ENCODE measurements at places on chromosomes 3 and 15. TPM values are rescaled to one million over a fixed set of nuclear protein-coding genes. Genes with fewer than 3 reads are reported as not detected.

DNA sequence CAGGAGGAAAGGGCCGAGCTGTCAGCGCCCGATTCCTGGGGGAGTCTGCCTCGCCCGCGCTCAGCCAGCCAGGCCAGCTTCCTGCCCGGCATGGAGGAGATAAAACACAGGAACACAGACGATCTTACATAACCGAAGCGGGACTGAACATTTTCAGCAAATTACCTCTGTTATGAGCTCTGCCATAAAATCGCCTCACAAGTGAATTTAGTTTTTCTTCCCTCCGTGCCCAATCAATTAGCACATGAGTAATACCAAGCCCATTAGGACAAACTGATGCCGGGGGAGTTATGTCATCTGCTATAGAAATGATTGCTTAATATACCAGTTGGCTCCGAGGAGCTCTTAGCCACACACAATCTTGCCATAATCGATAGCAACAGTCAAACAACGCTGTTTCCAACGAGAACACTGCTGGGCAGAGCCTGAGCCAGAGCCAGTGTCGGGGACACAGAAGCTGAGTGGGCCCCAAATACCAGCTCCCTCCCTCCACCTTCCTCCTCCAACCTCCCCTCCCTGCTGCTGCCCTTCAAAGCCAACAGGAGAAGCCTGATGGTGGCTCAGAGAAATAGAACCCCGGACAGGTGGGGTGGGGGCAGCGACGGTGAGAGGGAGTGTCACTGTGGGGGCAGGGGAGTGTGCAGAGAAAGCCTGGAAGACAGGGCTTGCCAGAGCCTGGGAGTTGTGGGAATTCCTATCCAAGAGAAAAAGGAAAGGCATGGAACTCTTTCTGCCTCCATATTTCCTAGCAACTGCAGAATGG, 279.4 kb upstream of the TLE3 start:
- DNase-seq = peak; percentile 84

DNA sequence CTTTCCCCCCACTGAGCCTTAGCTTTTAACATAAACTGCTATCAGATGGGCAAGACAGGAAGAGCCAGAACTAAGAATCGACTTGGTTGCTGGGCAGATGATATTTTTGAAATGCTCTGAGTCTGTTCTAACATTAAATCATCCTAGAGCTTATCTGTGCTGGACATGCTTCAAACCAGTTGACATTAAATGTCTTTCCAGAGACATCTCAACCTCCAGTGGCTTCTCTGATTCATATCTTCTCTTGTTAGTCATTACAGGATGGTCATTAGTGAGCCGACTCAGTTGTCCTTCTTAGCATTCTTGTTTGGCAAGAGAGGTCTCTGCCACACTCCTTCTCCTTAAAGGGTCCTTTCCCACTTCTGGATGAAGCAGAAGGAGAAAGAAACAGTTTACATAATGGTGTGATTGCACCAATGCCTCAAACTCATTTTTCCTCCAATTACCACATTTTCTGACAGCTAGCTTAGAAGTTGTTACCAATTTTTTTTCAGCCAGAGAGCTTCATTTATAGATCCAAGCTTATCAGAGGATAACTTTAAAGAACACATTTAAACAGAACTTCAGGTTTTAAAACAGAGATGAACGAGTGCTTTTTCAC, 21.7 kb upstream of the SYN2 start:
- no peak for DNase-seq

GRCh38 chr3:37703626-37704025, 158.1 kb upstream of the CTDSPL start:
- no peak for DNase-seq

- peak; percentile 81 for DNase-seq
Observed at GRCh38 chr3:11567516-11568467, 75.9 kb downstream of the VGLL4 start.

- DNase-seq = no peak
Observed at GRCh38 chr3:151827816-151828215, 13.9 kb downstream of the AADAC start.

POC1A gene
- 1.3 TPM for total RNA-seq

ARPIN gene
- total RNA-seq = 14.6 TPM

GRCh38 chr15:48992545-48992944, 28.8 kb upstream of the SHC4 start:
- DNase-seq = no peak

DNA sequence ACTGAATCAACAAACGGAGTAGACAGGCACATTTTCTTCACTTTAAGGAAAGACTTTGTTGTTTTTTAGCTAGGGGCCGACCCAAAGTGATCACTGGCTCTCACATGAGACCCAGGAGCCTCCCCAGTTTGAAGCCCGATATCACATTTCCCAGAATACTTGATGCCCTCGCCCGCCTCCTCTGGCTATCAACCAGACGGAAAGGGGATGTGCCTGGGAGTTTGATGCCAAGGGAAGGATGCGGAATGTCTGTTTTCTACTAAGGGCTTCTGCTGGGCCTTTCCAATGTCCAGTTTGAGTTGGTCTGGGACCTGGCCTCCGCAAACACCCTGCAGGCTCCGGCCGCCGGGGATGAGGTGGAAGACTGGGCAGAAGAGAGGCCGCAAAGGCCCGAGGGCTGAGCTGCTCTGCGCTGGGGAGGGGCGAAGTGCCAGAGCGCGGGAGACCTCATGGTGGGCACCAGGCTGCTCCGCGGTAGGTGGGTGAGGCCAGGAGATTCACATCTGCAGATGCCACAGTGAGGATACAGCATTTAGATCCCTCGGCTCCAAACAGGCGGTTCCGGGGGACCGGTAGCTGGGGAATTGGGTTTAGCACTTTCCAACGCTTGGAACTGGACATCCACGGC, 491 bp upstream of the ZNF774 start:
- DNase-seq = no peak

CLDN16 gene
- total RNA-seq = 1.7 TPM

- DNase-seq = no peak
Observed at GRCh38 chr3:108485146-108485545, 25.2 kb downstream of the MYH15 start.

- DNase-seq = no peak
Observed at GRCh38 chr15:80699981-80700380, 4.9 kb downstream of the ABHD17C start.

FOXL2NB gene
- 0.26 TPM for total RNA-seq

ABI3BP gene
- total RNA-seq = 29.7 TPM

- no peak for DNase-seq
Observed at GRCh38 chr3:131053043-131053859, 26.6 kb downstream of the NEK11 start.

HDGFL3 gene
- total RNA-seq = 3.7 TPM

CCK gene
- 1.3 TPM for total RNA-seq

GRCh38 chr15:100638177-100638730, 35.9 kb downstream of the ASB7 start:
- no peak for DNase-seq

- no peak for DNase-seq
Observed at GRCh38 chr3:65265511-65265910, 577.7 kb upstream of the ADAMTS9 start.

ZSCAN29 gene
- 18.3 TPM for total RNA-seq

GABRB3 gene
- 4.8 TPM for total RNA-seq

DNA sequence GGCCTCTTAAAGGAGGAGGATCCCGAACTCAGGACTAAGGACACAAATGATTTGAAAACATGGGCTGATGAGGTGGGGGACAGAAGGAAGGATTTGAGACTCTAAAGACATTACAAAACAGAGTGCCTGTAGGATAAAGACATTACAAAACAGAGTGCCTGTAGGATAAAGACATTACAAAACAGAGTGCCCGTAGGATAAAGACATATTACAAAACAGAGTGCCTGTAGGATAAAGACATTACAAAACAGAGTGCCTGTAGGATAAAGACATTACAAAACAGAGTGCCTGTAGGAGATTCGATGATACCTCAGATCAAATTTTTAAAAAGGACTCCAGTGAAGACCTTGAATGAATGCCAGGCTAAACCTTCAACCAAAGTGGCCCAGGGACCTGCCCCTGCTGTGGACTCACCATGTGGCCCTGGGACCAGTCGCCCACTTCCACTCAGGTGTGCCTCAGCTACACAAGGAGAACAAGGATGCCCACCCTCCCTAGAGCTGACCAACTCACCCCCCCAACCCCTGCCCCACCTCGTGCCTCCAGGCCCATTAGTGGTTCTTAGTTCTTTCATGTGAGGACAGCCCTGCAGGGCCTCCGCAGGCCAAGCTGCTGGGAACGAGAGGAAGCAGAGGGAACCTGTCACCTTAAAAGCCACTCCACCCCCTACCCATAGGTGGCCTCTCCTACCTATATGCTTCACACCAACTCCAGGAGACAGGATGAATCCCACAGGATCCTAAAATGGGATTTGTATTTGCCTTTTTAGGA, 59.8 kb downstream of the SH3BP5 start:
- DNase-seq = peak; percentile 74

GRCh38 chr3:7428206-7428718, 567.3 kb downstream of the GRM7 start:
- DNase-seq = no peak

- DNase-seq = no peak
Observed at GRCh38 chr15:27699699-27700098, 399.4 kb downstream of the OCA2 start.

DNA sequence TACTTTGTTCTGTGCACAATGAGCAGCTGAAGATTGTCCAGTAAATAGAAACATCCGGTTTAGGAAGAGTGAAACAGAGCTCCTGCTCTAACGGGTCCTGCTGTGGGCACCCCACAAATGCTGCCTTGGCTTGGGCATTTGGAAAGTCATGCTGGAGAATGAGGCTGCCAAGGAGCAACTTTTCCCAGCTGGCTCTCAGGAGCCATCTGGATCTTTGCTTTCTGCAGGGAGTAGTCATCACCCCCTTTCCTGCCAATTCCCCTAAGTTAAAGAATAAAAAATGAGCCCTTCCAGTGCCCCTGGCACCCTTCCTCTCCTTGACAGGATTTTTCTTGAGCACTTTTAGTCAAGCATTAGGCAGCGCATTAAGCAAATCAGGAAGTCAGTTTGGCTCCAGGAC, 90.0 kb downstream of the FAM43A start:
- DNase-seq = no peak

DNA sequence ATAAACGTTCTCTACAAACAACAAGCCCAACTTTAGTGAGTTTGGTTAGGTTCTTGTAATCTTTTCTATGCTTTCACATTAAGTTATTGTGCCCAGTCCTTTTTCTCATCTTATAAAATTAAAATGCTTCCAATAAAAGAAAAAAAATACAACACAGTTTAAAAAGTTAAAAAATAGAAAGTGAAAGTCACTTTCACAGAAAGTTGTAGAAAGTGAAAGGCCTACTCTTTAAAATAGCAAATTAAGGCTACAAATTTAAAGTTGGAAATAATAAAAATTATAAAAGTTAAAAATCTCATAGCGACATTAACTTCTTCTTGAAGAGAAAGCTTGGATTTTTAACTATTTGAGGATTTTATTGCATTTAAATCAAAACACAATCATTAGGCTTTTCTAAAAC, 35.9 kb downstream of the CD47 start:
- DNase-seq = no peak

DNA sequence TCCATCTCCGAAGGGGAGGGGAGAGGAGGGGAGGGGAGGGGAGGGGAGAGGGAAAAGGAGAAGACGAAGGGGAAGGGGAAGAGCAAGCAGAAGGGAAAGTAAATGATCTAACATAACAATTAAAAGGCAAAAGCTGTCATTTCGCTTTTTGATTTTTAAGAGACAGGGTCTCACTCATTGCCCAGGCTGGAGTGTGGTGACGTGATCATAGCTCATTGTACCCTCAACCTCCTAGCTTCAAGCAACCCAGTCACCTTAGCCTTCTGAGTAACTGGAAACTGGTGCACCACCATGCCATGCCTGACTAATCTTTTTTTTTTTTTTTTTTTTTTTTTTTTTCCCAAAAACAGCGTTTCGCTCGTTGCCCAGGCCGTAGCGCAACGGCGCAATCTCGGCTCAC, 22.6 kb downstream of the ADAM10 start:
- DNase-seq = no peak

SKOR1 gene
- total RNA-seq = 1.6 TPM

DNA sequence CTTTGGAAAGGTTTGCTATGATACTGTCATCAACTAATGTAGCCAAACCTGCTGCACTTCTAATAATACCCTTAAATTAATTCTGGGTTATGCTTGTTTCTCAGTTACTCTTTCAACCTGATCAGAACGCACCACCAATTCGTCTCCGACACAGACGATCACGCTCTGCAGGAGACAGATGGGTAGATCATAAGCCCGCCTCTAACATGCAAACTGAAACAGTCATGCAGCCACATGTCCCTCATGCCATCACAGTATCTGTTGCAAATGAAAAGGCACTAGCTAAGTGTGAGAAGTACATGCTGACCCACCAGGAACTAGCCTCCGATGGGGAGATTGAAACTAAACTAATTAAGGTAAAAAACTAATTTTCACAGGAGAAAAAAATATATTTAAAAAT, 7.9 kb upstream of the RPLP1 start:
- no peak for DNase-seq

SNTN gene
- total RNA-seq = not detected

SLC2A2 gene
- not detected for total RNA-seq

DNA sequence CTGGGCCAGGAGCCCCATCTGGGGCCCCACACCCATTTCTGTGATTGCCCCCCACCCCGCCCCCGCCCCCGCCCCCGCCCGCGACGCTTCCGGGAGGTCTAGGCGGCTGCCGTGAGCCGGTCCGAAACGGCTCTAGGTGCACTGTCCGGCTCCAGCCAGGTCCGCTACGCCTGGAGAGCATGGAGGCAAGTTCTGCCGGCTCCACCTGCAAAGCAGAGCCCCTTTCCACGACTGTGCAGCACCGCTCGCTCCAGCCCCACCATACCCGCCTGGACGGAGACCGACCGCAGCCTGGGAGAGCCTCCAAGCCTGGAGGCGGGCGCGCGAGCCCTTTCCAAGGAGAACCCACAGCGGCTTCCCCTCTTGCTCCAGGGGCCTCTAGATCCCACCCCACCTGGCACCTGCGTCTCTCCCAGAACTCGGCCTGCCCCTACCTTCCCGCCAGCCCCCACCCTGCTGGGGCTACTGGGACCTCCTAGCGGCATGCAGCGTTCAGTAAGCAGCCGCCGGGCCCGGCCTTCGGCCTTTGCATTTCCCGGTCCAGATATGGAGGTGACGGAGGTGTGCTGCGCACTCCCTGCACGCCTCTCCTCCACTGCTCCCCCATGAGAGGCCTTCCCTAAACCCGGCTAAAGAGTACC, 66.2 kb downstream of the KLF13 start:
- no peak for DNase-seq

DNA sequence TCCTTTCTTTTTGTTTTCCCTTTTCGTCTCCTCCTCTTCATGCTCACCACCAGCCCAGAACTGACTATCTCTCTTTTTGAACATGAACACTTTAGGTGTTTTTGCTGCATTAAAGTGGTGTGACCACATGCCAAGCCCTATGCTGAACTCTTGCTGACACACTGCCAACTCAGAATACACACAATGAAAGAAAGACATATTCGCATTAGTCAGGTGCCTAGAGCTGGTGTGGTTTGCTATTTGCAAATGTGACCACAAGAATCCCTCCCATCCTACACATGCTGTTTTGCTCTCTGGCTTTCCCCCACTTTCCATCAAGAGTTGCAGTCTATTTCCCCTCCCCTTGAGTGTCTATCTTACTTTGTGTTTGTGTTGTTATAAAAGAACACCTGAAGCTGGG, 967.8 kb upstream of the CFAP20DC start:
- no peak for DNase-seq

- DNase-seq = no peak
Observed at GRCh38 chr3:125351152-125351551, 24.0 kb downstream of the ZNF148 start.

Measured in suprapubic skin (tissue), 4 donors.